Muscle of leg (tissue), 16 donors: ENCODE measurements at places on chromosomes 13 and 19.

DNA sequence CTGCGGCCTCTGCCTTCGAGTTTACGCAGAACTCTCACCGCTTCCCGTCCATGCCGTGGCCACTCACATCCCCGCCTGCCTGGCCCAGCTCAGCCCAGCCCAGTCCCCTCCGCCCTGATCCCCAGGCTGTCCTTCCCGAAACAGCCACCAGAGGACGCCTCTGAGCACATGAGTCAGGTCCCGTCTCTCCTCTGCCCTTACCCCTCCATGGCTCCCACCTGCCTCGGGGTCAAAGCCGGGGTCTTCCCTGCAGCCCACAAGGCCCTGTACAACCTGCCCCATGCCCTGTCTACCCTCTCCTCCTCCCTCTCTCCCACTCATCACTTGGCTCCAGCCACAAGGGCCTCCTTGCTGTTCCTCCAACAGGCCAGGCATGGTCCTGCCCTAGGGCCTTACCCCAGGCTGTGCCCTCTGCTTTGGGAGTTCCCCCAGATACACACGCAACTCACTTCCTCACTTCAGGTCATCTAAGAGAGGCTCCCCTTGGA lies 8.1 kb upstream of the SEMA6B start:
- DNase-seq = peak; percentile 64

DNA sequence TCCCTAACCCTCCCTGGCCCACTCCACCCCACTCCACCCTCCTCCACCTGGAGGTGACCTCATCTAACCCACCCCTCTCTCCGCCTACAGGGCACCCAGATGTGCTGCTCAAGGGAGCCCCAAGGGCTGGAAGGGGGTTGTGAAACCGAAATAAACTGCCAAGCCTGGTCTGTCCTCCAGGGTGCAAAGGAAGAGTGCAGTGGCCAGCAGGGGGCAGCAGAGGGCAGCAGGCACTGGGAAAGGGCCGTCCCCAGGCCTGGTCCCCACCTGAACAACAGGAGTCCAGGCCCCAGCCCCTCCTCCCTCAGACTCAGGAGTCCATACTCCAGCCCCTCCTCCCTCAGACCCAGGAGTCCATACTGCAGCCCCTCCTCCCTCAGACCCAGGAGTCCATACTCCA lies 8.4 kb upstream of the BCAM start:
- peak; percentile 81 for DNase-seq

- DNase-seq = no peak
These were observed 176.8 kb upstream of the PCDH20 start for GRCh38 chr13:61592489-61592888.

GRCh38 chr19:37218592-37218935 lies 550 bp downstream of the ZNF383 start:
- DNase-seq = peak; percentile 62

DNA sequence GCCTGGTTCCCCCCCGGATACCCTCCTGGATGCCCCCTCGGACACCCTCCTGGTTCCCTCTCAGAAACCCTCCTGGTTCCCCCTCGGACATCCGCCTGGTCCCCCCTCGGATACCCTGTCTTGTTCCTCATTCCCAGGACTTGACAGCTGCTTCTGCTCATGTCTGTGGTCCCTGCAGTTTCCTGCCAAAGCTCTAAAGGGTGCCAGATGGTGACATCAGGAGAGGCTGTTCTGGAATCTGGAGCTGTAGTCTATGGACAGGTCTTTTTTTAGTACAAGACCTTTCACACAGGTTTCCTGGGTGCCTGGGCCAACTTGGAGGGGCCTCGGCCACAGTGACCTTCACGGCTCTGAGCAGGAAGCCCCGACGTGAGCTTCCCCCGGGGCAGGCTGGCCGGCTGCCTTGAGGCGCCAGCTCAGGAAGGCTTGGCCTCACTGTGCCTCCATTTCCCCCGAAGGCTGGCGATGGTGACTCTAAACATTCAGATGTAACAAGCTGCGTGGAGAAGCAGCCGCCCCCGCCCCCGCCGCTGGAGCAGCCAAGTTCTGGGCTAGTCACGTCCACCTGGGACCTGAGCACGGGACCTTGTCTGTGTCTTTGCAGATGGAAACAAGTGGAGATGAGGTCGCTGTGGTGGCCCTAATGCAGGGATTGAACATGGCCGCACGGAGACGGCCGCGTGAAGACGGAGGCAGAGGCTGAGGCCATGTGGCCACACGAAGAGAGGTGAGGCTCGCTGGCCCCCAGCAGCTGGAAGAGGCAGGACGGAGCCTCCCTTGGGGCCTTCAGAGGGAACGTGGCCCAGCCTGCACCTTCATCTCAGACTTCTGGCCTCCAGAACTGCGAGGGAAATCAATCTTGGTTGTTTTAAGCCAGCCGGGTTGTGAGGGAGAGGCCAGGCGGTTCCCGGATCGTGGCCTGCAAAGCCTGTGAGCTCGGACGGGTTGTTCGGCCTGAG lies 12.7 kb downstream of the SGTA start:
- peak; percentile 94 for DNase-seq

GRCh38 chr19:41912899-41913537 lies 15.2 kb downstream of the ERFL start:
- no peak for DNase-seq

DNA sequence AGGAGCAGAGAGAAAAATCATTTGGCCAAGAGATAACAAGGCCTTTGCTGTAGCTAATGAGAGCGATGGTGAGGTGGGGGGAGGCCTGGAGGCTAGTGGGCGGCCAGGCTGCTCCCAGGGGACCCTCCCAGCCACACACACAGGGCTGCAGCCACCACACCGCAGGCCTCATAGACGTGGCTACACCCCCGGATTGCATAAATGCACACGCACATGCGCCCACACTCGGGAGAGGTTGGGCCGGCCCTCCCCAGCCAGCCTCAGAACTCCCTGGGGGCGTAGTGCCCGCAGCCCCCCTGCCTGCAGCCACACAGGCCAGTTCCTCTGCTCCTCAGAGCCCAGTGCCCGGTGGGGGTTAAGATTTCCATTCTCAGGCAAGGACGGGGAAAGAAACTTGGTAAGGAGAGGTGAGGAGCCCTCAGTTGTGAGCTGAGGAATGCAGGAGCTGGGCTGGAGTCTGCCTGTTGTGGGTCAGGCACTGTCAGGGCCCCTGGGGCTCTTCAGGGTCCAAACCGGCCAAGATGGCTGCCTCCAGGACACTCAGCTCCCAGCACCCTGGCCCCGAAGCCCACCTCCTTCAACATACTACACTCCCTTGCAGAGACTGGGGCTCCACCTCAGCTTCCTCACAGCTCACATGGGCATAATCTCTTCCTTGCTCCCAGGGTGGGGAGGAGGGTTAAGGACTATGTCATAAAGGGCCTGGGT lies 8.0 kb downstream of the PTH2 start:
- DNase-seq = no peak

- peak; percentile 57 for DNase-seq
These were observed 232.5 kb downstream of the SLC7A1 start for GRCh38 chr13:29362849-29363604.

- no peak for DNase-seq
These were observed 2.0 kb downstream of the PLAUR start for GRCh38 chr19:43667876-43668405.

DNA sequence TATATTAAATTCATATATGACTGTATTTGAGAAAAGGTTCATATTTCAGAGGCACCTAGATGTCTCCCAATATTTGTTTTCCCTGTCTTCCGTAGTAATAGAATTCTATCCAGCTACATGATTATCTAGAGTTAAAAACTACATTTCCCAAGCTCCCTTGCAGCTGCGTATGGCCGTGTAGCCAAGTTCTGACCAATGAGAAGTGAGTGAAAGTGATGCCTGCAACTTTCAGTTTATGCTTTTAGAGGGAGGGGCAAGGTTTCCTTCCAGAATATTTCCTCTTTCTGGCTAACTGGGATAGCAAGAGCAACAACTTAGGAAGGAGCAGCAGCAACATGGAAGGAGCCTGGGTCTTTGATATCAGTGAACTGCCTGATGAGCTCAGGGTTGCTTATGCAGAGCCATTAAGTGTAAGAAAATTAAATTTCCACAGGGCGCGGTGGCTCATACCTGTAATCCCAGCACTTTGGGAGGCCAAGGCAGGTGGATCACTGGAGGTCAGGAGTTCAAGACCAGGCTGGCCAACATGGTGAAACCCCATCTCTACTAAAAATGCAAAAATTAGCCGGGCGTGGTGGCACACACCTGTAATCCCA lies 23.2 kb upstream of the CYP2A13 start:
- DNase-seq = peak; percentile 10

DNA sequence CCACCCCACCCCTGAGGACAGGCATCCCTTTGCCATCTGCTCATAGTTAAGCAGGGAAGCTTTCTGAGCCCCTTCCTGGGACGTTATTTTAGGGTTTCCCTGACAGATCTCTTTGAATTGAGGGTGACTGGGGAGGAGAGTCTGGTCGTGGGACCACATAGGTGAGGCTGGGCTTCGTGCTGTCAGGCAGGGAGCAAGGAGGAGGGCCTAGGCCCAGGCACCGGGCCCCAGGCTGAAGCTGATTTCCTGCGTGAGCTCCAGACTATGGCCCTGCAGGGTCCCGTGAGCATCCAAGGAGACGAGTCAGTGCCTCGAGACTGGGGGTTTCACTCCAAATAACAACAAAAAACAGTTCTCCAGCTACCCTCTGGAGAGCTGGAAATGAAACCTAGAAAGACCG lies 60.4 kb downstream of the MYO9B start:
- peak; percentile 23 for DNase-seq

GRCh38 chr13:21730186-21730880 lies 59.5 kb downstream of the FGF9 start:
- DNase-seq = no peak

GRCh38 chr19:31445406-31445805 lies 96.2 kb upstream of the TSHZ3 start:
- no peak for DNase-seq

- no peak for DNase-seq
These were observed 14.4 kb upstream of the PLEKHF1 start for GRCh38 chr19:29650772-29651387.

DNA sequence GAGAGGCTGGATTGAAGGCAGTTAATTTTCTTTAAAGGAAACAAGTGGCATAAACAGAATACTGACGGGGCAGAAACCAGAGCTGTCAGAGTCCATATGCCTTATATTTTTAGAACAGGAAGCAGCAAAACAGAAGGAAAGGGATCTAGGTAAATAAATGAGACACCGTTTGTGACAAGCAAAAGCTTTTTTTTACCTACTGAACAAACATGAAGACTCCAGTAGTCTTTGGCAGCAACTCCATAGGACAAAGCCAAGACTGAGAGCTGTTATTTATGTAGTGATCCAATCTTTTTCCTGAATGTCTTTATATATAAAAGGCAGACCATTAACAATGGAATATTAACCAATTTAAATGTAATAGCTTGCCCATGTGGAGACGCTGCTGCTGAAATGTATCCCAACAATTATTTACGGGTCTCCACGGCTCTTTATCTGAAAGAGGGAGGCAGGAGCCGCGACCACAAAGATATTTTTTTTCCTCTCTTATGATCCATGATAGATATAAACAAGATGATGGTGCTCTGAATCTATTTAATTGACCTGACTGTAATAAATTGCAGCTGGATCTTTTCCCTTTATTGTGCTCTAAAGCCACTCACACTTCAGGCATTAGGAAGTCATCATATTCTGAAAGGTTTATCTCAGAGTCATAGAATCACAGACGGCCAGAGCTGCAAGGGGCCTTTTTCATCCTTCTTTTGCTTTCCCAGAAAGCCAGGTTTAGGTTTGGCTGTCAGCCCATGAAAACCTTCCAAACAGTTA lies 687.8 kb downstream of the EFNB2 start:
- DNase-seq = peak; percentile 84

DNA sequence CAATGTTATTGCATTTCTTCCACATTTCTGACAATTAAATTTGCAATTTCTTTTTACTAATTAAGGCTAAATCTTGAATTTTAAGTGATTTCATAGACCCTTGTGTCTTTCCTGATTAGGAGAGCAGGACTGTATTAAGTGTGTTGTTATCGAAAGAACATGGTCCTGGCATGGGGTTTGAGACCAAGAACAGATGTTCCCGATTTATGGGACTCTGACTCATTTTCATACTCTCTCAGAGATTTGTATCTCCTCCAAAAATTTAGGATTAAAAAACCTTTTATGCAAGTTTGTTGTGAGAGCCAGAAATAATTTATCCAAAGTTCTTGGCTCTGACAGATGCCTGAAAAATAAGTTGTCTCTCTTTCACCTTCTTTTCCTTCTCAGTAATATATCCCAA lies 589.3 kb upstream of the ARGLU1 start:
- peak; percentile 87 for DNase-seq

GRCh38 chr13:28584873-28585381 lies 74.0 kb upstream of the POMP start:
- DNase-seq = peak; percentile 27

- DNase-seq = no peak
These were observed 87.1 kb upstream of the MCF2L start for GRCh38 chr13:112881656-112882554.

DNA sequence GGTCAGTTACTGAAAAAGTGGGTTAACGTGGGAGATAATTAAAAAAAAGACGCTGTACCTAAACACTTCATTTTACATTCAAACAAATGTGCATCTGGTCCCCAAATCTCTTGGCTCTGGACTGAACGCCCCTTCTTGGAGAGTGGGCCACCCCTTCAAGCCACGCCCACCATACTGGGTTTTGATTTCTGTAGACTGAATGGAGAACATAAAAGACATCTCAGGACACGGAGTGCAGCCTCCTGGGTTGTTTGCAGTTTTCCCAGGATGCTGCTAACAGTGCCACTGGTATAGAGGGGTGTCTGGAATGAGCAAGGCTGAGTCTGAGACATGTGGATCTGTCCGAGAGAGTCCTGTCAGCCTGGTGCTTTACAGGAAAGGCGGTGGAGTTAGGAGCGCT lies 10.6 kb downstream of the TFDP1 start:
- no peak for DNase-seq

DNA sequence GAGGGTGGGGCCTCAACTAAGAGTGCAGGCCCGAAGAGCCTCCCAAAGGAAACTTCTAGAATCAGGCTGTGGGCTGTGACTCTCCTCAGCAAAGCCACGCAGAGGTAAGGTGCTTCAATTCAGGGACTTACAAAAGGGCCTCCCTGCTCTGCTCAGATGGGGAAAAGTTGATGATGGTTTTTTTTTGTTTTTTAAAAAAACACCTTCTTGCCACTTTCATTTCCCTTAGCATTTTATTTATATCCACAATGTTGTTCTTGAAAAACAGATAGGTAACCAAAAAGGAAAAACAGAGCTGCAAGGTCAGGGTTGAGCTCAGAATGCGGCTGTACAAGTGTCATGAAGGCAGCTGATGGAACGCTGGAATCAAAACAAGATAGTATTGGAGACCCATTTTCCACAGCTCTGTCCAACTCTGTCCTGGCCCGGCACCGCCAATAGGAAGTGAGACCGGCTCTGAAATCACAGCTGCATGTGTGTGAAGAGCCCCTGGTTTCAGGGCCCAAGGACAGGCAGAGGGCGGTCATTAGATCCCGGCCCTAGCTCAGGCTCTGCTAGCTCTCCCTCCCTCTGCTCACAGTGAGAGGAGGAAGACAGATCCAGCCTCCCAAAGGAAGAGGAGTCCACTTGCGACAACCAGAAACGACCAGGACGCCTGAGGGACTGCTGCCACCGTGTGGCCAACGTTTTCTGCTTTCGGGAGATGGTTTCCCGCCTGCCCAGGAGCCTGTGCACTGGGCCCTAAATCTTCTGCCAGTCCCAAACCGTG lies 58.3 kb downstream of the KLF2 start:
- peak; percentile 97 for DNase-seq
